Stimulated activated CD4-positive, alpha-beta T cell treated with anti-CD3 and anti-CD28 coated beads, Interleukin-4, amount 100 ng/mL, for 48 hours (primary cell): ENCODE measurements at places on chromosomes 16 and 17.

- DNase-seq = no peak
Observed at GRCh38 chr16:79800016-79800608, 199.6 kb upstream of the MAF start.

DNA sequence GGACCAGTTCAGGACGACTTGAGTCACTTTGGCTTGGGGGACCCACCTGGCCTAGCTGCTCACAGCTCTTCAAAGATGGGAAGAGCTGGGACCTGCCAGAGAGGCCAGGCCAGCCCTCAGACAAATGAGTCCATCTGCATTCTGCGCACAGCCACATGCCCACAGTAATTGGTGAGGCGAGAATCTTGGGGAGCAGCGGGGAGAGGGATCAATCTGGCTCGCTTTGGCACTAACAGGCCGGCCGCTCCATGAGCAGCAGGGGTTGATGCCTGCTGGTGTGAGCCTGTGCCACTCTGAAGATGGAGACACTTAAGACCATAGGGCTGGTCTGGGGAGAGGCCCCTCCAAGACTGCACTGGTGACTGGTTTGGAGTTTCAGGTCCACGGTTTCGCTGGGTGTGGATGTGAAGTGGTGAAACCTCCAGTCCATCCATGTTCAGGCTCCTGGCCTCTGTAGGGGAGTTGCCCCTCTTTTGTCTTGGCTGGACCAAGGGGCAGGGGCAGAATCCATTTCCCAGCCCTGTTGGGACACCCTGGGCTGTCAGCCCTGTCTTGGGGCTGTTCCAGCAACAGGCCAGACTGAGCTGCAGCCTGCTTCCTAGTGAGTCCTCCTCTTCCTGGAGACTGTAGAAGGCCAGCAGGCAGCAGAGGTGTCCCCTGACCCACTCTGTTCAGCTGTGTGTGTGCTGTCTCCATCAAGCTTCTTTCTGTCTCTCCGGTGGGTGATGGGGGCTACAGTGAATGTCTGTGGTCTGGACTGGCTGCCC is 7.3 kb downstream of the CTRL start:
- no peak for DNase-seq

GRCh38 chr16:54253118-54253517 is 33.5 kb downstream of the IRX3 start:
- no peak for DNase-seq

DNA sequence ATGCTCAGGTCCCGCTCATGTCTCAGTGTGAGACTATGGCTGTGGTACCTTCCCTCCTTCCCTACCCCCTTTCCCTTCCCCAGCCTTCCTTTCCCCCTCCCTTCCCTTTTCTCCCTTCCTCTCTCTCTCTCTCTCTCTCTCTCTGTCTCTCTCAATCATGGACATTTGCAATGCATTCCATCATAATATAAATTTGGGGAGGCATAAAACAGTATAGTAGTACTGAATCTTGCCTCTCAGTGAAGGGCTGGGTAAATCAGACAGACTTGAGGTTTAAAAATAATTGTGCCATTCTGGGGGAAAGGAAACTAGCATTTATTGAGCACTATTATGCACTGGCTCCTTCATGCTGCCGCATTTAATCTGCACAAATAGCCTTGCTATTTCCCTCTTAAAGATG is 4.3 kb downstream of the ZKSCAN2 start:
- no peak for DNase-seq

- DNase-seq = no peak
Observed at GRCh38 chr17:5234645-5235576, at the start of gene SCIMP. Gene SCIMP (minus strand): TSS chr17:5234860. CDS start chr17:5234755, 105 bp downstream.

GRCh38 chr16:70582280-70582978 is 58.8 kb downstream of the SF3B3 start:
- no peak for DNase-seq

DNA sequence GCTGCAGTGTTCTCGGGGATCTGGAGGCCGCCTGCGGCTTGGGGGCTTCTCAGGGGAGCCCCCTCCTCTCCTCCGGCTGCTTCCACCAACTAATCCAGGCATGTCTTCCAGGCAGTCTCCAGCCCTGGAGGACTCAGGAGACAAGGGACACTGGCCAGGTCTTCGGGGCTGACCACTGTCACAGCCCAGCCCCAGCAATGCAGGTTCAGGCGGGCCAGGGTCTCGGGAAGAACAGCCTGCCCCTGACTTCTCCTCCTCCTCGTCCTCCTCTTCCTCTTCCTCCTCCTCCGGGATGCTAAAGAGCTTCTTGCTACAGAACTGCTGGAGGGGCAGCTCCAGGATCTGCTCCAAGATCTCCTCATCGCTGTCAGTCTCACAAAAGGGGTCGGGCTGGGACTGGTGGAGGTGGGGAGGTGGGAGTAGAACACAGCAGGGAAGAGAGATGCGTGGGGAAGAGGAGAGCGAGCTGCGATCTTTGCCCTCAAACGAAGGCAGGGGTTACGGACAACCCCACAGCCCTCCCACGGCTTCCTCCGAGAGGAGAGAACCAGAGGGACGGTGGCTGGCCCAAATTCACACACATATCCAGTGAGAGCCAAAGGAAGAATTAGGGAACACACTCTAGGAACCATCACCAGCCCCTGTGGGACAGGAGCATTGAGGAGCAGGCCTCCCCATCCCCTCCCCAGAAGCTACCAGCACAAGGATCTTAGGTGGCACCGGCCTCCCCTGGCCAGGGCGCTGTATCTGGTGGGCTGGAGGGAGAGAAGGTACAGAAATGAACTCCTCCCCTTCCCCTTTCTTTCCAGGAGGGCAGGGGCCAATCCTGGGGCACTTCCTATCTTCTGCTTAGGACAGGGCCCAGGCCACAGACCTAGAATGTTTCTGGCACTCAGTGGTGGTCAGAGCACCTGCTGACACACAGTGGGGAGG is 19.3 kb downstream of the TSPOAP1 start:
- no peak for DNase-seq

- DNase-seq = no peak
Observed at GRCh38 chr17:5861246-5861645, 208.9 kb upstream of the WSCD1 start.

GRCh38 chr17:55710410-55710809 is 12.3 kb downstream of the TMEM100 start:
- no peak for DNase-seq
